ENCODE measurements at places on chromosomes 3 and 15.

DNA sequence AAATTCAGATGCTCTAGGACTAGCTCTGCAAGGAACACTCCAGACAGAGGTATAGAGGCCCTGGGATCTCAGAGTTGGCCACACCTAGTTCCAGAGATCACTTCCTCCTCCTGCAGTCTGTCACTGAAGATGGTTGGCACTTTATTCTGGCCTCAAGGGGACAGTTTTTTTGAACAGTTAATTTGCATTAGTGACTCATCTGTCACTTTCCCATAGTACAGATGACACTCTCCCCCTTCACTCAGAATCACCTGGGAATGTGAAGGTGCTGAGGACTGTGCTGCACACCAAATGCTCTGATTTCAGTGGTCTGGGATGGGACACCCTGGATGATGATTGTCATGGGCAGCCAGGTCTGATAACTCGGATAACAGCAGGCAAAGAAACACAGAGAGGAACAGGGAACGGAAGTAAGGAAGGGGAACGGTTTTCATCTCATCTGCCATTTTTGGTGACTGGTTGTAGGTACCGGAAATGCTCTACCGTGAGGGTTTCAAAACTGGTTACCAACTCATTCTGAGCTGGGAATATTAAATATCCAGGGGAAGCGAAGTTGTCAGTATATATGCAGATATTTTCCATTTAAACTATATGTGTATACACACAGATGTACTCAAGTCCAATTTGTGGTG lies 232.5 kb upstream of the ST8SIA2 start:
- DNase-seq: no peak

- no peak for DNase-seq
Observed at GRCh38 chr3:172776049-172776717, 25.7 kb downstream of the ECT2 start.

- DNase-seq: no peak
Observed at GRCh38 chr3:133747907-133748639, 1.9 kb downstream of the TF start.

GRCh38 chr3:187024536-187025226 lies 94.4 kb downstream of the ST6GAL1 start:
- no peak for DNase-seq

DNA sequence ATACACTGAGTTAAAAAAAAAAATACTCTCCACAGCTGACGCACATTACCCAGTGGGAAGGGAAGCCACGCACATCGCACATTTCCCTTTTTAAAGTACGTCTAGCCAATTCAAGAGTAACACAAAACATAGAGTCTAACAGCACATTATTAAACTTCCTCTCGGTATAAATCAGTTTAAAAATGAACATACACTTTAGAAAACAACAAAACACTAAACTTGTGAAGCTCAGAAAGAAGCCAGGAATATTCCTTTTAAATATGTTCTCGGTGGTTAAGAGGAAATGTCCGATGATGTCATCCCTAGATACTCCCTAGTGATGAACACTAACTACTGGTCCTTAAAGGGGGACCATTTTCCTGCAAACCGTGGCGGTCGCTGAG lies 721 bp downstream of the MYEF2 start:
- DNase-seq: no peak

GRCh38 chr3:58158442-58159153 lies 52.2 kb downstream of the DNASE1L3 start:
- no peak for DNase-seq

GRCh38 chr3:157226173-157226847 lies 66.4 kb upstream of the CCNL1 start:
- no peak for DNase-seq

DNA sequence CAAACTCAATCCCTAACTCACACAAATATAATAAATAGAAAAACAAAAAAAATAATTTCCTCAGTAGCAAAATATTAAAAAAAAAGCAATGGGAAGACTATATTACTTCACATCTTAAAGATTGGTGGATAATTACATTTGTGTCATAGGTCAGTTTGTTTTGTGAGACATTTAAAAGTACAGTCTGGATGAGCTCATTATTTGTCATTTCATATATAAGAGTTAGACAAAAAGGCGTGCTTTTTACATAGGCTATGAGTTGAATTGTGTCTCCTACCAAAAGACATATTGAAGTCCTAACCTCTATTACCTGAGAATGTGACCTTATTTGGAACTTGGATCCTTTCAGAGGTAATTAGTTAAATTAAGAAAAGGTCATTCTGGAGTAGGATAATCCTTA lies 710.1 kb upstream of the CBLB start:
- no peak for DNase-seq

- no peak for DNase-seq
Observed at GRCh38 chr3:41050144-41050543, 149.2 kb upstream of the CTNNB1 start.

- no peak for DNase-seq
Observed at GRCh38 chr15:51387699-51388041, 46.2 kb downstream of the GLDN start.

DNA sequence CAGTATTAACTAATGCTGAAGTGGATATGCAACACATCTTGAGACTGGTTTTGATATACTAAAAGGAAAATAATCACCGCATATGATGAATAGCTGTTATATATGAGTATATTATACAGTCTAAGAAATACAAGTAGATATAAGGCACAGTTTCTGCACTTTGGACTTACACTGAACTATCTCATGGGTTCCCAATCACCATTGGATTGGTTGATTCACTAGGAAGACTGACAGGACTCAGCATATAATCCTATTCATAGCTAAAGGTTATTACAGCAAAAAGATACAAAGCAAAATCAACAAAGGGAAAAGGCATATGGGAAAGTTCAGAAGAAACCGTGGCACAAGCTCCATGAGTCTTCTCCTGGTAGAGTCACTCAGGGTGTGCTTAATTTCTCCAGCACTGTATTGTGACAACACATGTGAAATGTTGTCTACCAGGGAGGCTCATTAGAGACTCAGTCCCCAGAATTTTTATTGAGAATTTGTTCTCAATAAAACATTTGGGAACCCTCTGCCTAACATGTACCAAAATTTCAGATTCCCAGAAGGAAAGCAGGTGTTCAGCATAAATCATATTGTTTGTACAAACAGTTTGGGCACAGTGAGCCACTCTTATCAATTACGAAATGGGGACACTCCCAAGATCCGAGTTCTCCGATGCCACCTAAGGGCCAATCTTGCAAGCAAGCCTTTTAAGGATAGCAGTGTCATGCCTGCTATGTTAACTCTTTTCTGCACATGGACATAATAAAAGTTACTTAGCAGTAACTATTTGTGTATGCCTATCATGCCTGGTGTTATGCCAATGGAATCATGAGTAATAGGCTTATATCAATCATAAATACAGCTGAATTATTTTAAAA lies 26.8 kb downstream of the CMC1 start:
- no peak for DNase-seq

- no peak for DNase-seq
Observed at GRCh38 chr3:124856677-124857076, 30.5 kb downstream of the ITGB5 start.

GRCh38 chr15:101168463-101168824 lies 83.4 kb downstream of the CHSY1 start:
- DNase-seq: no peak

DNA sequence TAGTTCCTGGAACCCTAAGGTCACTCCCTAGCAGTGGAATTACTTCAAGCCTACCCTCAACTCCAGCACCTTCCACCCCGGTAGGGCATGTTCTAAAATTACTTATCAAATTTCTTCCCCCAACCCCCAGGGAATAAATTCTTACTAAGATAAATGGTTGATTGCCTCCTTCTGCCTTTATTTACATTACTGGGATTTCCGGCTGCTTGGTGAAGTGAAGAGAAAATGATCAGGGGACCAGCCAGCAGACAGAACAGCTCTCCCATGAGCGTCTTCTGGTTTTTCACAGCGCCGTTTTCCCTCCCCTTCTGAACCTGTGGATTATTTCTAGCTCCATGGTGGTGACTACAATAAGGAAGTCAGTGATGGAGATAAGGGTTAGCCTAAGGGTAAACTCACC lies 521.5 kb upstream of the PPP2R3A start:
- no peak for DNase-seq

- no peak for DNase-seq
Observed at GRCh38 chr3:53900666-53901331, 9.1 kb upstream of the SELENOK start.

DNA sequence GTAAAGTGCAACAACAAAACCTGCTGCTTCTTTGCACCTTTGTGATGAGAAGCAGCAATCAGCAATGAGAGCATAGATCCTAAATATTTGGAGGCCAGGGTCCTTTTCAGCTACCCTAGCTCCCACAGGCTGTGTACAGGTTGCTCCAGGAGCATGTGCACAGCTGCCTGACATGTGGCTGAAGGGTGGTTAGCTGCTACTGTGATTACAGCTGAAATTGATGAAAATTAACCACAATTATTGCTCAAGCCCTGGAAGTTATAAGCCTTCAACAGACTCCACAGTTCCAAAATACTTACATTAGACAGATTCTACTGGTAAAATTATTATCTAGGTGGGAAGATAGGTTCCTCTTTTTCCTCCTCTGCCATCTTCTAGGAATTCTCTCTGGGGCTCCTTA lies 28.5 kb downstream of the COMMD2 start:
- no peak for DNase-seq

GRCh38 chr15:70336425-70337009 lies 238.8 kb upstream of the TLE3 start:
- DNase-seq: no peak

- no peak for DNase-seq
Observed at GRCh38 chr3:101184111-101184510, 136.3 kb downstream of the IMPG2 start.

GRCh38 chr3:119033393-119034255 lies 1.0 kb downstream of the IGSF11 start:
- DNase-seq: no peak

- no peak for DNase-seq
Observed at GRCh38 chr3:149026718-149027117, 35.4 kb downstream of the GYG1 start.

- DNase-seq: no peak
Observed at GRCh38 chr3:31999907-32000439, 18.4 kb downstream of the ZNF860 start.

DNA sequence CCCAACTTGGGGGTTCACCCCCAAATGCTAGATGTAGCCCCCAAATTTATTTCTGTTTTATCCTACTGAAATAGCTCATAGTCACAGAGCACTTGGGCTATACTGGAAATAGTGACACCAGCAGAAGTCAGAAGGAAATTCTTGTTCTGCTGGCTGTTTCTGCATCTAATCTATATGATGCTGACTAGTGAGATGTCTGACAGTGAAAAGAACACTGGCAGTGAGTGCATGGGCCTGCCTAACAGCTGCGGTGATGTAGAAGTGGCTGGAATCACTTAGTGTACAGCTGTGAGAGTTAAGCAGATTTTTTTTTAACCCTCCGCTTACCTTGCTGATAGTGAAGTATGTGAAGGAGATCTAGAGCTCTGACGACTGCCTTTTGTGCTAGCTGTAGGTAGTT lies 14.0 kb downstream of the TTC14 start:
- DNase-seq: no peak

DNA sequence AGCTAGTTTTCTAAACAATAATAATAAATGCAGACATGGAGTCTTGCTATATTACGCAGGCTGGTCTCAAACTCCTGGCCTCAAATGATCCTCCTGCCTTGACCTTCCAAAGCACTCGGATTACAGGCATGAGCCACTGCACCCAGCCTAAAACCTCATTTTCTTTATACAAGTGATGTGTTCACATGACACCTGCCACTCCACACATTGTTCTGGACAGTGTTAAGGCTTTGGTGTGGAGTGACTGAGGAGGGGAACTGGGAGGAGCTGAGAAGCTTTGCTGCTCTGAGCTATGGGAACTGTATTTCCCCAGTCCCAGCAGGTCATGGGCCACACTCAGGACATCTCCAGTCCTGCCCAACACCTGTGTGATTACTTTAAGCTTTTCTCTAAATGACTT lies 380.0 kb downstream of the LRTM1 start:
- DNase-seq: no peak

DNA sequence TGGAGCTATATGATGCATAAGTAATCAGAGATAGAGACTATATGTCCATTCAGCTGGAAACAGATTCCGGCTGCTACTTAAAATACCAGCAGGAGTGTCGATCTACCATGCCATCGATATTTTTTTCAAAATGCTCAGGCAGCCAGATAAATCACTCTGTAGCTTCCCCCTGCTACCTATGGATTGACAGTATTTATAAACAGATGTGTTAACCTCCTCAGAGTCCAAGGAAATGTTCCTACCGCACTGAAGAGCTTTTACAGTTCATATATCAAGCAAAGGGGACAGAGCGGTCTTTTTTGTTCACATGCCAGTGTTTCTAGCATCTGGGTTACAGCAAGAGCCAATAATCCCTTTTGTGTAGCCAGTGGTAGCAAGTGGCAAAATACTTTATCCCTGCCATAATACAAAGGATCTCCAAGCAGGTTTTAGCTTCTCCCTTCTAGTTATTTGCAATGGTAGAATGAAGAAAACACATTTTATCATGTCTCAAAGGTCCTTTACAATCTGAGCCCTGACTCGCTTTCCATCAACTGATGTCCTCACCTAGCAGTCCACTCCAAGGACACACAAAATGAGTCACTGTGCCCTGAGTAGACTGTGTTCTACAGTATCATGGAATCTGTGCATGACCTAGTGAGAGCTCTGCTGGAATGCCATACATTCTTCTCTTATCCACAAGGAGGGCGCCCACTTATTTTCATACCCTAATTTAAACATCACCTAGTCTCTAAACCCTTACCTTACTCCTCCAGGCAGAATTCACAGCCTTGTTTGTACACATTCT lies 507.0 kb downstream of the TBL1XR1 start:
- no peak for DNase-seq

DNA sequence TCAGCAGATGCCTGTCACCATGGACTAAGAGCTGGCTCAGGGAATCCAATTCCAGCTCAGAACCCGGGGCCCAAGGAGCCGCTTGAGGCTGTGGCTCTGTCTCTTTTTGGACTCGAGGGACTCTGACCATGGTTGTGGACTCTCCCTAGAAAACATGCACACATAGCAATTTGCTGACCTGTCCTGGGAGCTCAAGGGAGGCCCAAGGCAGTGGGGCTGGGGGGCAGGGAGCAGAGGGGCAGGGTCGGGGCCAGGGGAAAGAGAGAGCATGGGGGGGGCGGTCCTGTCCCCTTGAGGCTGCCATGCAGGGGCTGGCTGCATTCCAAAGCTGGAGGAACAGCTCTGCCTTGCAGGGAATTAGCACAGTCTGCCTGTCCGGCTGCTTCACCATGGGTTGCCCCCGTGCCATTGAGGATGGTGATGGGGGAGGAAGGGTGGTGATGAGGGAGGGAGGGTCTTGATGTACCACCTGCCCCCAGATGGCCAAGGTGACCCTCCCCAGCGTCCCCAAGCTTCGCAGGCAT lies 190.1 kb downstream of the GOLGA6L6 start:
- no peak for DNase-seq

GRCh38 chr15:66294157-66294931 lies 976 bp downstream of the DIS3L start:
- DNase-seq: no peak

- DNase-seq: no peak
Observed at GRCh38 chr3:124963755-124964154, 29.2 kb upstream of the MUC13 start.

- DNase-seq: no peak
Observed at GRCh38 chr3:125350597-125350996, 24.5 kb downstream of the ZNF148 start.

- DNase-seq: no peak
Observed at GRCh38 chr3:23981136-23981535, 36.0 kb downstream of the NR1D2 start.

GRCh38 chr3:138463724-138464490 lies 29.5 kb downstream of the ESYT3 start:
- DNase-seq: no peak

All from ascending aorta (tissue), 2 donors.